ENCODE measurements at places on chromosomes 5 and 9.
A peak's percentile ranks its signal among the peaks of the same experiment; 100 is the strongest.

DNA sequence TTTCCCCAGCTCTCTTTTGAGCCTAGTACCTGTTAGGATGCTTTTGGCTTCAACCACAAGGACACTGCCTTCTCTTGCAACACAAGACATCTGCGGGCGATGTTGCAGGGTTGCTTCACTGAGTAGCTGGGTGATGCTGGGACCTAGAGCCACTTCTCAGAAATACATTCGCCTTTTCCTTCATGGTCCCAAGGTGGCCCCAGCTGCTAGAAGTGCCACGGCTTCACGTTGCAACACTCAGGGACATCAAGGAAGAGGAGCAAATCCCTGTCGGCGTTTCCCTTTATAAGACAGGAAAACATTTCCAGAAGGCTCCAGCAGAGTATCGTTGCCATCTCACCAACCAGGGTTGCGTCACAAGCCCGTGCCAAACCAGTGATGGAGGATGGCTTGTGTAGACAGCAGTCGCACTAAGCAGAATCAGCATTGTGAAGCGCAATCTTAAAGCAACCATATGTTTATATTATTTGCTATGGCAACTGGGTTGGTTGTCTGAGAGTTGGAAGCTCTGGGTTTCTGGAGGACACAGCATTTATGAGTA is 62.7 kb downstream of the ANKRD33B start:
- no peak for DNase-seq

GRCh38 chr9:136568288-136569081 is 22.6 kb upstream of the NOTCH1 start:
- DNase-seq = no peak

GRCh38 chr5:44294516-44294915 is 94.7 kb downstream of the FGF10 start:
- no peak for DNase-seq

DNA sequence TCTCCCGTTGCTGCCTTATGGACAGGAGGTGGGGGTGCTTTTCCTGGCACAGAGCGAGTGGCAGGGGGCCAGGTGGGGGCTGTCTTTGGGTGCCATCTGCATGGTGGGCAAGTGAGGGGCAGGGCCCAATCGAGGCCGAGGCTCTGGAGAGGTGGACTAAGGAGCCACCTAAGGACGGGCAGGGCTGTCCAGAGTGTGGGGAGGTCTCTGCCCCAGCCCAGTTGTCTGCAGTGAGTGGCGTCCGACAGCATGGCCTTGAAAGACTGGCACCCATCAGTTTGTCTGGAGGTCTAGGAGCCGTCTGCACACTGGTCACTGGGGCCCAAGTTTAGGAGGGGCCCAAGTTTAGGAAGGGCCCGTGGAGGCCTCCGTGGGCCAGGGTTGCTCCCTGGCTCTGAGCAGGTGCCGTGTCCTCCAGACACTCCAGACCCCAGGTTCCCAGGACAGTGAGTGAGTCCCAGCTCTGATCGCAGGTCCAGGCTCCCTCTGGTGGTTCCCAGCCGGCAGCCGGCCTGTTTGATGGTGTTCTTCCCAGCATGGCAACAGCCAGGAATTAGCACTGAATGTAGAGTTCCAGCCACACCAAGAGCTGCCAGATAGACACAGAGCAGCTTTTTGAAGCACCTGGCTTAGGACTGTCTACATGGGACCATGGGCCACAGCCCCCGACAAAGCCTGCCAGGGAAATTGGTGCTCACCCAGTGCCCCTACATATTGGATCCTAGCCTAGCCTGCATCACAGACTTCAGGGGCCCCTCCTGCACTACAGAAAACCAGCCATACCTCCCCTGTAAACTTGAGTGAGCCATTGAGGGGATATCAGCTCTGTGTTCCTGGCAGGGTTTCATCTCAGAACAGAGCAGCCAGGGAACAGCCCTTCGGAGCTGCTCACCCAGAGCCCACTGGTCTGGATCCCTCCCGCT is 120.9 kb downstream of the WNK2 start:
- peak; percentile 60 for DNase-seq

GRCh38 chr5:140245341-140245740 is 57.6 kb downstream of the PFDN1 start:
- peak; percentile 43 for DNase-seq

DNA sequence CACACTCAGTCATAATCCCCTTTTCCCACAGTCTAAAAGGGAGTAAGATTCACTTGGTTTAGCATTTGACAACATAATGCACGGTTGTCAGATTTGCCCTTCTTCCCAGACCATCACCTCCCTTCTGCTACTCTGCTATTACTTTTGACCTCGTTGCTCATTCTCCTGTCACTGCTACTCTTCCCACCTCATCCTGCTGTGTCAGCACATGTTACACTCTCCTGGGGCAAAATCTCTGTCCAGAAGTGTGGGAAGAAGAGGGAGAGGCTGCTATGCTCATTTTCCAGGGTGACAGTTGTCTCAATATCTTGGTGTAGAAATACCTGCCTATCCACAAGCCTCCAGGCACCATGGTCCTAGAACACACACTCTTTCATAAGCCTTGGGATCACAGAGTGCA is 449.9 kb upstream of the PIK3R1 start:
- no peak for DNase-seq

DNA sequence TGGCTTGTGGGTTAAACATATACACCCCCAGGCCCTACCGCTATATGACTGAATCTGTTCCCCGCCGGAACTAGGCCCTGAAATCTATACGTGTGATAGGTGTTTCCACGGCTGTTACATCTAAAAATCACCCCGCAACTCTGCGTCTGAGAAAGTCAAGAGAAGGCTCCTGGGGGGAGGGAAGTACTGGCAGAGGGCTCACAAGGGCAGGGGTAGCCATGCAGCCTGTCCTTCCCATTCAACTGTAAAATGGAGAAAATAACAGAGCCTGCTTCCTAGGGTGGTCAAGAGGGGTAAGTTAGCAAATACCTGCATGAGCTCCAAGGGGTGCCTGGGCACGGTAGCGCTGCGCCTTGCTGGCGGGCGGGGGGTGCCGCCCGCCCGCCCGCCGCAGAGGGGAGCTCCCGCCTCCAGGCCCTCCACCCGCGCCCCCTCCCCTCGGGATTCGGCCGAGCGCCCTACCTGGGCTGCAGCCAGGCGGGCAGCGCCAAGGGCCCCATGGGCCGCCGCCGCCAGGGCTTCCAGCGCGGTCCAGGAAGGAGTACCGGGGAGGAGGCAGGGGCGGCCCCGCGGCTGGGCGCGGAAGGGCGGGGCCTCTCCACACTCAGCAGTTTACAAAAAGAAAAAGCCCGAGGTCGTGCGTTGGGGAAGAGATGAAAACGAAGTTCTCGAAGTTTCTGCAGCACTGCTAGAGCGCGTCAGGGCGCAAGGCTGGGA is at the start of gene HACD4:
HACD4 (minus strand) TSS at position 550 of the 717 bp plus-strand sequence; CDS start at position 500, 50 bp downstream.
- peak; percentile 52 for DNase-seq

GRCh38 chr5:143319437-143320227 is 83.9 kb downstream of the NR3C1 start:
- DNase-seq = no peak

- no peak for DNase-seq
These were observed 61.6 kb downstream of the ENTREP1 start for GRCh38 chr9:69386651-69387050.

GRCh38 chr9:77464661-77465060 is 183.5 kb downstream of the GNA14 start:
- DNase-seq = no peak

- DNase-seq = no peak
These were observed 1655.4 kb upstream of the NUDT12 start for GRCh38 chr5:105218018-105218417.

- DNase-seq = no peak
These were observed 22.4 kb downstream of the GNAQ start for GRCh38 chr9:78009186-78009585.

GRCh38 chr9:136898483-136899100 is 12.3 kb downstream of the TRAF2 start:
- DNase-seq = no peak

- DNase-seq = no peak
These were observed 14.1 kb downstream of the CAPSL start for GRCh38 chr5:35924122-35924949.

DNA sequence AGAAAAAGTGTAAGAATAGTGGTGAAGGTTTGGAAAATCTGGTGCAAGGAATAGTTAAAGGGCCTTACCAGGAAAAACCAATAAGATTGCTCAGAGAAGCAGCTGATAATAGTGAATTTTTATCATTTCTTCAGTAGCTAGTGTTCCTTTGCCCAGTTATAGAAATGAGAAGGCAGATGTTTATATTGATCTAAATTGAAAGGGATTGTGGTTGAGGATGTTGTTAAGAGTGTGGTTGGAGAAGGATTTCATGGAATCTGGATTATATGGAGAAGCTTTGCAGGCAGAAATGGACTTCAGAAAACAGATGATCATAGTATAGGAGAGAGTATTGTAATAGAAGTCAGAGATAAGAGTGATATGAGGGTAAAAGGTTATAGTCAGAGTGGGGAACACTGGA is 102.6 kb downstream of the XRCC4 start:
- DNase-seq = no peak

GRCh38 chr9:38018958-38019602 is 49.9 kb downstream of the SHB start:
- peak; percentile 89 for DNase-seq

DNA sequence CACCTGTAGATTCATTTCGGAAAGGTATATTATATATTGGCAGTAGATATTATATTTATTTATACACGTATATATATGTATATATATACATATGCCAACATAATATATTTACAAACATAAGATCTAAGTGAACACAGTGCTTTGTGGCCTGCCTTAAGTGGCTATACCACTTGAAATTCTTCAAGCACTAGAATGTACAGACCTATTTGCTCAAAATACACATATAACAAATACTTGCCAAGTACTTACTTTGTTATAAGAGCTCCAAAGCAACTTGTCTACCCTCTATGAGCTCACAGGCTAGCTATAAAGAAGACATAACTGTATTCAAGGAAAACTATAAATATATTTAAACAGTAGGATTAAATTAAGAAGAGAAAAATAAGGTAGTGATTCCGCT is 33.6 kb upstream of the SLC36A1 start:
- DNase-seq = peak; percentile 19

DNA sequence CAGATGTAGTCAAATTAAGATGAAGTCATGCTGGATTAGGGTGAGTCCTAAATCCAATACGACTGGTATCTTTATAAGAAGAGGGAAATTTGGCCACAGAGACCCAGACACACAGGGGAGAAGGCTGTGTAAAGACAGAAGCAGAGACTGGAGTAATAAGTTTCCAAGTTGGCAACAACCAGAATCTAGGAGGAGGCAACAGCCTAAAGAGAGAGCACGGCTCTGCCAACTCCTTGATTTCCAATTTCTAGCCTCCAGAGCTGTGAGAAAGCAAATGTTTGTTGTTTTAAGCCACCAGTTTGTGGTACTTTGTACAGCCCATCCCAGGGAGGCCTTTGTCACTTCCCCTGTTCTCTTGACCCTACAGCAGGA is 74.4 kb downstream of the ATG10 start:
- no peak for DNase-seq

Data from Karpas-422 (cell line).